PC-3 (cell line): ENCODE measurements at places on chromosomes 6 and 20. TPM values are rescaled to one million over a fixed set of nuclear protein-coding genes. Genes with fewer than 3 reads are reported as not detected.
A peak's percentile ranks its signal among the peaks of the same experiment; 100 is the strongest.

The BPIFA1 gene
- not detected in 2 replicates for total RNA-seq

The SLC17A9 gene
- not detected in 2 replicates for total RNA-seq

The C20orf96 gene
- 3.4 and 5.0 TPM in 2 replicates for total RNA-seq

The BFSP1 gene
- 2.2 and 2.7 TPM in 2 replicates for total RNA-seq

The HLA-DQA1 gene
- not detected in 2 replicates for total RNA-seq

The SLC22A2 gene
- not detected in 2 replicates for total RNA-seq

The TREML1 gene
- not detected in 2 replicates for total RNA-seq

The ADGB gene
- not detected in 2 replicates for total RNA-seq

GRCh38 chr6:26260725-26261490, 104.1 kb upstream of the BTN3A2 start:
- no peak for DNase-seq

GRCh38 chr6:23498013-23498412, 628.0 kb upstream of the NRSN1 start:
- no peak for DNase-seq

DNA sequence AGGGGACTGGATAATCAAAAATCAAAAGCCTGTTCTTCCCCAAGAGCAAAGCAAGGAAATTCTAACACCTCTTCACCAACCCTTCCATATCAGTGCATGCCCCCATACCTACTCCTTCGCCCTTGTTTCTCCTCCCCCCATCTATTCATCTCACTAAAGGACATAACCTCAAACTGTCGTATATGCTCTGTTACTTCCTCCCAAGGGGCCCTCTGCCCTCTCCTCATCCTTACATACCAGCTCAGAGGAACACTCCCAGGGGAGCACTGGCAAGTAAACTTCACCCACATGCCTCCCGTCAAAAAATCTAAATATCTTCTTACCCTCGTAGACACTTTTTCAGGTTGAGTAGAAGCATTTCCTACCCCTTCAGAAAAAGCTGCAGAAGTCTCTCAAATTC, 9.4 kb upstream of the ADTRP start:
- no peak for DNase-seq

- DNase-seq, result no peak
Measured at GRCh38 chr6:170257376-170257775, 33.5 kb downstream of the DLL1 start.

GRCh38 chr20:60132162-60132826, 174.1 kb downstream of the CDH26 start:
- DNase-seq, result peak; percentile 18

- DNase-seq, result no peak
Measured at GRCh38 chr6:31740397-31741223, 805 bp downstream of the MSH5 start.

- no peak for DNase-seq
Measured at GRCh38 chr20:25494506-25495188, 87.2 kb downstream of the GINS1 start.

DNA sequence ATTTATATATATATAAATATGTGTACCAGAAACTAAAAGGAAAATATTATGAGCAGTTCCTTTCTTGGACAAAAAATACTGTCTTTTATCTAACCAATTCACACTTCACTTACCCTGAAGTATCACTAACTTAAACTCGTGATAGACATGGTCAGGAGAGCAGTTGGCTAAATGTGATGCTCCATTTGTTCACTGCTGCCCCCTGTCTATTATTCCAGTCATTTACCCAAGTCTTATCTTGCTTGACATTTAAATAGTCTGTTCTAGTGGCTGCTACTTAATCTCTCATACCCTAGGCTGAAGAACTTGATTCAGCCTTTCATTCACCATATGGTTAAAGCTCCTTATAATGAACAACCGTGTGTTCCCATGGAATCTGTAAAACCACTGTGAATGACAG, 789.6 kb upstream of the EYS start:
- peak; percentile 51 for DNase-seq

DNA sequence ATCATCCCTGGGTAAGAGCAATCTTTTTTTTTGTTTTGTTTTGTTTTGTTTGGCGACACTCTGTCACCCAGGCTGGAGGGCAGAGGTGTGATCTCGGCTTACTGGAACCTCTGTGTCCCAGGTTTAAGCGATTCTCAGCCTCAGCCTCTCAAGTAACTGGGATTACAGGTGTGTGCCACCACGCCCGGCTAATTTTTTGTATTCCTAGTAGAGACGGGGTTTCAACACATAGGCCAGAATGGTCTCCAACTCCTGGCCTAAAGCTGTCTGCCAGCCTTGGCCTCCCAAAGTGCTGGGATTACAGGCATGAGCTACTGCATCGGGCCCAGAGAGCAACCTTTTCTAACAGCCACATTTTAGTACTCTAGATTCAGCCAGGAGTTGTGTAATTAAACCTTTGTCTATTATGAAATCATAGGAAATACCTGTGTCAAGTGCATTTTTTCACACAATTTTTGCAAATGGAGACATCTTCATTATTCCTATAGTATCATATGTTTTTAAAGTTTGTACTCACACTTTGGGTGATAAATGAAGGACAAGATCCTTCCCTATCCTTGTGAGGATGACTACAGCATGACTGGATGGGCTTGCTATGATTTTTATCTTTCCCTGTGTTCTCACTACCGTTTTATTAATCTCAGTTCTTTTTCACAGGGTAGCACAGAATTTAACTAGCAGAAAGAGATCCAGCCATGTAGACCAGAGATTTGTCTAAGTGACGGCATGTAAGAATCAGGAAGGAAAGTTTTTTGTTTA, 82.6 kb downstream of the OR2B2 start:
- DNase-seq, result peak; percentile 28
